ENCODE measurements at places on chromosomes 6 and 20.
A peak's percentile ranks its signal among the peaks of the same experiment; 100 is the strongest.

DNA sequence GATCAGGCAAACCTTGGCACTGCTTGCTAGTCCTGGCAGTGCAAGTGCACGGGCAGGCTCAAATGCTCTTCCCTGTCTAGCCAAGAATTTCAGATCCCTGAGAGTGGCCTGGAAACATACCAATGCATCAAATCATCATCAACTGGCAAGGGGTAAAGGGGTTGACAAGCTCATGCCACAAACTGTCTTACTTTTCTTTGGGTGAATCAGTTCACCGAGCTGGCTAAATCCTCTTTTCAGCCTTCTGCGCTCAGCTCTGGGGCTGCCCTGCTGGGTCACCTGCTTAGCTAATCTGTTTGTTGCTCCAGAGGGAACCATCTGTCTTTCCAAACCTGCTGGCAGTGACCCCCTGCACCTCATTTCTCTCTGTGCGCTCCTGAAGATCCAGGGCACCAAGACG, 59.5 kb downstream of the LYRM4 start:
- DNase-seq, result no peak

DNA sequence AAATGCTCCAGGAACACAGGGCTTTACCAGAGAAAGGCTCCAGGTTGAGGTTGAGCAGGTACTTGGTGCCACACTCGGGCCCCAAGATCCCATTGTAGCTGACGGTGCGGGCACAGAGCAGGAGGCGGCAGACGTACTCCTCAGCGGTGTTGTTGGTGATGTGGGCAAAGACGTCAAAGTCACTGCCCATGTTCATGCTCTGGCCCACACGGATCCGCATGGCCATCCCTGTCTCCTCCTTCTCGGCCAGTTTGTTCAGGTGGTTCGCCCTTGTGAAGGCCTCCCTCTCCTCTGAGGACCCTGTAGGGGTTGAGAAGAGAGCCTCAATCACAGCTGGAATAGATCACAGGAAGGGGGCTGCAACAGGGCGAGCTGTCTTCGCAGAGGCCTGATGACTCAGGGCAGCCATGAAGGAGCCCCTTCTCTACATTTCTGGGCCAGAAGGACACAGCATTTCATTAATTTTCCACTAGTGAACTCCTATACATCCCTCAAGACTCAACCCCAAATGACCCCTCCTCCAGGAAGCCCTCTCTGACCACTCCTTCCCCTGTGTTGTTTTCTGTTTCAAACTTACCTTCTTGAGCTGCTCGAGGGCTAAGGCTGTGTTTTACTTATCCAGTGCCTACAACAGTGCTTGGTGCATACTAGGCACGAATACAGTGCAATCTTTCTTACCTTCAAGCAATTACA, 26.8 kb downstream of the TGM2 start:
- no peak for DNase-seq

- no peak for DNase-seq
These were observed 62.5 kb downstream of the RALGAPA2 start for GRCh38 chr20:20649945-20650344.

DNA sequence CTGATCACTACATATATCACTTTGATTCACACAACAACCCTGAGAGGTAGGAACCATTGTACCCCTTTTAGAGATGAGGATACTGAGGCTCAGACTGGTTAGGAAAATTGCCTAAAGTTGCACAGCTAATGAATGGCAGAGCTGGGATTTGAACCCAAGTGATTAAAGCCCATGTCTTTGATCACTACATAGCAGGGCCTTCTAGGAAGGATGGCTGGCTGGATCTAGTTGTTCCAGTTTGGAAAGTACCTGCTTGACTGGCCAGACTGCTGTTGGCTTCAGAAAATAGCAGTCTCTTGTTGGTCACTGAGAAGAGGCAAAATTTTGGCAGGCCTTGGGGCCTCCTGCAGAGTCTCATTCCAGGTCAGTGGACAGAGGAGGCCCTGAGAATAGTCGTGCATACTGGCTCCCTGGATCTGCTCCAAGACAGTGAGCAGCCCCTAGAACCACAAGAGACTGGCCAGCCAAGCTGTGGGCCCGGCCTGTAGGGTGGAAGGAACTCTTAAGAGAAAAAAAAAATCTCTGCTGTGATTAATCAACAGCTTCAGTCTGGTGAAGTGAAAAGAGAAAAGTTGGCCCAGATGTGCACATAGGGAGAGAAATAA, 17.5 kb downstream of the PPARD start:
- no peak for DNase-seq

DNA sequence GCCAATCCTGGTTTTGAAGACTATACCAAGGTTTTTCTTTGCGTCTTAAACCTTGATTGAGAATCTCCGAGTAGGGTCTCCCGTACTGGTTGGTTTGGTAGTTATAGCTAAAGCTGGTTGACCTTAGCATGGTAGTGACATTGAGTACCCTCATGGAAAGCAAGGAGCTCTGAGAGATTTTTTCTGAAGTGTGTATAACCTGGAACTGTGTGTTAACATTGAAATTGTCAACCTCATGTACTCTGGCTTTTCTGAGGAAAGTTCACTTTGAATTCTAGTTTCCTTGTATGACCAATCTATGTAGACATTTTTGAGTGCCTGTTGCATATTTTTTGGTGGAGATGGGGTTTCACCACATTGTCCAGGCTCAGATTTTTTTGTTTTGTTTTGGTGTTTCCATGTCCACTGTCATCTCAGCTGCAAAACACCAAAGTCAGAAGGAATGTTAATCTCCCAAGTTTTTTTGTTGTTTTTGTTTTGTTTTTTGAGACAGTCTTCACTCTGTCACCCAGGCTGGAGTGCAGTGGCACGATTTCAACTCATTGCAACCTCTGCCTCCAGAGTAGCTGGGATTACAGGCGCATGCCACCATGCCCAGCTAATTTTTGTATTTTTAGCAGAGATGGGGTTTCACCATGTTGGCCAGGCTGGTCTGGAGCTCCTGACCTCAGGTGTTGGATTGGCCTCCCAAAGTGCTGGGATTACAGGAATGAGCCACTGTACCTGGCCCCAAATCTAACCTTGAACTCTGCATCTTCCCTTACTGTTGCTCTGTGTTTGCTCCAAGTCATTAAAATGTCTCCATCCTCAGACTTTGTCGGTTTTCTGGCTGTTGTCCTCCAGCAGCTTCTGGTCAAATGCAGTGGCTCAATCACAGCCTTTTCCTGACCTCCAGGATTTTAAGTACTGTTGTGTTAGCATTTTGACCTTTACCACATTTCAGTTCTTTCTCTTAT, 4.3 kb downstream of the RPS12 start:
- no peak for DNase-seq

- no peak for DNase-seq
These were observed 54.8 kb upstream of the ADGRG6 start for GRCh38 chr6:142246960-142247359.

- DNase-seq, result no peak
These were observed 56.9 kb upstream of the TAGAP start for GRCh38 chr6:159101656-159102055.

DNA sequence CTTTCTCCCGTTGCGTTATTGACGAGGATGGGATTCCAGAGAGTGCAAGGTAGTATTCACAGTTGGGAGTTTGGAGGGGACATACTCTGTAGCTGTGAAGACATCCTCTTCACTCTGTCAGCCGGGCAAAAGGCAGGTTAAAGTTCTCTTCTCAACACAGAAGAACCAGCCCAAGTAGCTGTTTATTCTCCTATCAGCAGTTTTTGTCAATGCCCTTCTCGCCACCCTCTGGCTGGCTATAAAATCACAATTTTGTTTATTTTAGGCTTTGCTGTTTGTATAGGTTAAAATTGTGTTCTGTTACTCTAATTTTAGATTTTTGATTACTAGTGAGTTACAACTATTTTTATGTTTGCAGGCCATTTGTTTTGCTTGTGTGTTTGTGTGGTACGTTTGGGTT, 37.9 kb upstream of the MAS1 start:
- no peak for DNase-seq

GRCh38 chr6:108159981-108160380, 5.8 kb upstream of the NR2E1 start:
- no peak for DNase-seq

- DNase-seq, result no peak
These were observed 50.5 kb downstream of the CBFA2T2 start for GRCh38 chr20:33540427-33540826.

DNA sequence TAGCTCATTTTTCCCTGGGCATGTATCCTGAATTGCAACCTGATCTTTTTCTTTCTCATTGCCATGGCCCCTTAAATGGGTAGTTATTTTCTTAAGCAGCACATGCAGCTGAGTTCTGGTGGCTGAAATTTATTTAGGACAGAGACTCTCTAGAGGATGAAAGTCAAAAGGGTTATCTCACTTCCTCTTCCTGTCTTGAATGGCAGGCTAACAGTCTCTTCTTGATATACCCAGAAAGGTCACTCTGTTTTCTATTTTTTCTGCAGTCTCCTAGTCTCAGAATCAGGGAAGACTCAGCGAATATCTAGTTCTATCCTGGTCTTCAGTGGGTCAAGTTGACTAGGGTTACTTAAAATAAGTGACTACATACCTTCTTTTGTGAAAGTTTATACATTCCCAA, 243.3 kb downstream of the EPHA7 start:
- no peak for DNase-seq

DNA sequence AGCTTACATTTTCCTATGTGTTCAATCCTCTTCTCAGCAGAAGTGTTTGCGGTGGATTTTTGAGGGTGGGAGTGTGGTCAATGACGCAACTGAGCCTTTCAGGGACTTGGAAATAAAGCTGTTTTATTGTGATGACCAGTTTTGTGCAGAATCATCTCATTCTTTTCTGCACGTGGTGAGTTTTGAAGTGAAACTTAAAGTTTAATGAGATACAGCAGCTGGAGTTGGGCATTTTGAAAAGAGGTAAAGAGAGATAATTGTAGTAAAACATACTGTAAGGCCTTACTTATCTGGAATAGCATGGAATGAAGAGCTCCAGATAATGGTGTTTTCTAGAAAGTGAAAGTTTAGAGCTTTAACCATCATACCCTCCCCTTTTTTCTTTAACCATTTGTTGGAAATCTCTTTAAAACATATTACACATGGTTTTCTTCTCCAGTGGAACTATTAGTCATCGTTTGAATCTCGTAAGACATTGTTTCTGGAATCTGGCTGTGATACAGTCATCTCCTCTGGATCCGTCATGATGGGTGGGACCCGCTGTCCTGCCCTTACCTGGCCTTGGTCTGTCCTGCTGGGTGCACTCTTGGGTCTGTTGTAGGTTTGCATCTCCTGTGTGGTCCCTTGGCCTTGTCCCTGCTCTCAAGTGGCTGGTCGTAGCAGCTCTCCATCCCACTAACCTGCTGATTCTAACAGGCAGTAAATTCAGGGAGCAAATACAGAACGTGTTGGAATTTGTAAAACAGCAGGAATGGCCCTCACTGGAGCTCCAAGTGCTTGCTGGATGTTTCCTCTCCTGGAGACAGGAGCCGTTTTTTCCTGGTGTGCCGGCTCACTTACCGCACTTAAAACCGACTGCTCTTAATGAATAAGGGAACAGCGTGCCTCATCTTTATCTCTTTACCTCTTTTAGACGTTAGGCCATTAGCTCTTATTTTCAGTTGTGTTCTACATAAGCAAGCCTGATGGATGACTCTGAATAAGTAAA, 29.8 kb downstream of the UST start:
- no peak for DNase-seq

DNA sequence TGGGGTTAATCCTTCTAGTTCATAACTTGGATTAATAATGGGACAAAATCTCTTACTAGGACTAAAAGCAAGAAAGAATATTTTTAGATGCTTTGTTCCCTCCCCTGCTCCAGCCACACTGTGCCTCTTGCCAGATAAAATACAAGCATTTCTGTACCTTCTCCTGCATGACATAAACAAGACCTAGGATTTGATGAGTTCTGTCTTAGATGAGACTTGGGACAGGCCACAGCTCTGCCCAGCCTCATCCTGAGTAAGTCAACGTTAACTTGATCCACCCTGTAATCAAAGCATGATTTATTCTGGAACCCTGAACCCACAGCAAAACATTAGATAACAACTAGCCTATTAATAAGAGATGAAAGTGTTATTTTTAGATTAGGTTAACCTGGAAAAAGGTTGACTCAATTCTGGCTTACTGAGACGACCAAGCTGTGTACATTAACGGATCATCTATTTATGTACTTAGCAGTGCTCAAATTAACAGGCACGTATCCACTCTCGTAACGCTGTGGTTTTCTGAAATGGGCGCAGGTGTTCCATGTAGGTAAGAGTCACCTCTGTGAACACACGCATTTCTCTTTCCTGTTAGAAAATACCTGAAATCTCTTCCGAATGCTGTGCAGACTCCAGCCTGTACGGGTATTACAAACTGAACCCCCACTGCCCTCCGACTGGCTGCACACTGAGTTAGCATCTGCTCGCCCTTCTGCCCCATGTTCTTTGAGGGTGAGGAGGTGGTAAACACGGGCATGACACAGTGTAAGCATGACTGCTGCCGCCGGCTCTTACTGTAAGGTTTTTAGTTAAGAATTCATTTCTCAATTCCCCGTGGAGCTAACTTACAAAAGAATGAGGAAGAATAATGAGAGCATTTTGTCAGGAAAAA, 132.1 kb upstream of the FOXQ1 start:
- no peak for DNase-seq

GRCh38 chr6:15046751-15047150, 199.1 kb upstream of the JARID2 start:
- no peak for DNase-seq

GRCh38 chr6:3308106-3308505, 49.4 kb downstream of the PSMG4 start:
- no peak for DNase-seq

- DNase-seq, result no peak
These were observed 11.4 kb downstream of the HLA-E start for GRCh38 chr6:30500421-30501355.

- DNase-seq, result peak; percentile 48
These were observed at the start of gene RNF144B for GRCh38 chr6:18387061-18387721. RNF144B (plus strand) TSS chr6:18387350; CDS start chr6:18399535, 12,185 bp downstream.

DNA sequence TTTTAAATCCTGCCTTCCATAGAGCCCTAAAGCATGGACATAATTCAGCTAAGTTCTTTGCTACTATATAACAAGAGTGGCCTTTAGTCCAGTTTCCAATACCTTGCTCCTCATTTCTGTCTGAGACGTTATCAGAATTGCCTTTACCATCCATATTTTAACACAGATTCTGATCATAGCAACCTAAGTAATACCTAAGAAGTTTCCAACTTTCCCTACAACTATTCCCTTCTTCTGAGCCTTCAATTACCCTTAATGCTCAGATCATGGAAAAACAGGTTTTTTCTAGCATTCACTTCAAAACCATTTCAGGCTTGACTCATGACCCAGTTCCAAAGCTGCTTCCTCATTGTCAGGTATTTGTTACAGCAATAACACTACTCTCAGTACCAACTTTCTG, 367.1 kb downstream of the C6orf118 start:
- DNase-seq, result no peak

DNA sequence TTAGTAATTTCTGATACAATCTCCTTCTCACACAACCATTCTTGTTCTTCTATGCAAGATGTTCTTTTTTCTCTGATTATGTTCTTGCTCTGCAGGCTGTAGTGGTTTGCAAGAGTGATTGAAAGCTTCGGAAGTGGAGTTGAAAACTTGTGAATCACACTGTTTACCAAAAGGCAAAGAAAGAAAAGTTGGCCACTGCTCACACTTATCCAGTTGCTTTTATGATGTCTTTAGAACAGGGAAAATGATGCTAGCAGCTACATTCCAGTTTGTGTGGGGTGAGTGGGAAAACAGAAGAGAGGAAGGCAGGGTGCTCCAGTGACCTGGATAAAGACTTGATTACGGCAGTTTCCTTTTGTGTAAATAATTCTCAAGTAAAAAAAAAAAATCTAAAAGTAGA, 583.3 kb downstream of the TENT5A start:
- no peak for DNase-seq

GRCh38 chr20:24418731-24419130, 50.7 kb upstream of the SYNDIG1 start:
- DNase-seq, result no peak

GRCh38 chr6:119501798-119502483, 152.4 kb upstream of the MAN1A1 start:
- no peak for DNase-seq

- no peak for DNase-seq
These were observed 349.8 kb downstream of the DHX35 start for GRCh38 chr20:39311851-39312506.
